T-helper 2 cell treated with Interferon-gamma antibody and Interleukin-4, amounts not matched to agents 100 ng/mL and 5 ng/mL, for 36 hours (primary cell): ENCODE measurements at places on chromosomes 5 and 9. TPM values are rescaled to one million over a fixed set of nuclear protein-coding genes. Genes with fewer than 3 reads are reported as not detected.

The MUSK gene
- not detected in 2 replicates for total RNA-seq

The GADD45G gene
- 8.8 and 10.9 TPM in 2 replicates for total RNA-seq

The SH3GL2 gene
- total RNA-seq, result not detected in 2 replicates

The FLT4 gene
- 0.95 and 1.4 TPM in 2 replicates for total RNA-seq

The PCDHA9 gene
- not detected in 2 replicates for total RNA-seq

The OR13C2 gene
- total RNA-seq, result not detected in 2 replicates
